ENCODE measurements at places on chromosomes 5 and 9.

- no peak for DNase-seq
Measured at GRCh38 chr5:127793879-127794278, 90.7 kb downstream of the CCDC192 start.

- DNase-seq, result peak; percentile 56
Measured at GRCh38 chr5:180090098-180090768, 18.7 kb upstream of the RNF130 start.

- DNase-seq, result peak; percentile 35
Measured at GRCh38 chr9:77158772-77159513, 18.4 kb upstream of the VPS13A start.

- DNase-seq, result no peak
Measured at GRCh38 chr9:106620081-106620480, 242.9 kb upstream of the ZNF462 start.

- DNase-seq, result peak; percentile 78
Measured at GRCh38 chr5:16812911-16813310, 123.2 kb downstream of the MYO10 start.

DNA sequence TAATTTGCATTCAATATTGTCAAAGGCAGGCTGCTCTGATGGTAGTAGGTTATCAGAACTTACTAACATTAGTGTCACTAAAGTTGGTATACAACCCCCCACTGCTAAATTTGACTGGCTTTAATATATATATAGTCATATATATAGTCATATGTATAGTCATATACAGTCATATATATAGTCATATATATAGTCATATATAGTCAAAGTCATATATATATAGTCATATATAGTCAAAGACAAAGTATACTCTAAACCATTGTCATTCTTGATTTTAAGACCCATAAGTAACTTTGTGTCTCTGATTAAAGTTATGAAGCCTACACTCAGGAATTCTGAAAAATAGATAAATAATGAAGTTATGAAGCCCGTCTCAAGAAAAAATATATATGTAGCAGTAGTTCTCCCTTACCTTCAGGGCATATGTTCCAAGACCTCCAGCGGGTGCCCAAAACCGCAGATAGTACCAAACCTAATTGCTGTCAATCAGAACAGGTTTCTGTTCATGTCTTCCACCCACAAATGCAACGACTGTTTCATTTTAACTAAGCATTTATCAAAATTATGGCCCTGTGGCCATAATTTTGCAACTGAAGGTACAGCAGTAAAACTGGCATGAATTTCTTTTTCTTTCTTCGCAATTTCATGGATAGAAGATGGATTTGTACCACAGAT, 40.1 kb downstream of the TRPM6 start:
- DNase-seq, result no peak

DNA sequence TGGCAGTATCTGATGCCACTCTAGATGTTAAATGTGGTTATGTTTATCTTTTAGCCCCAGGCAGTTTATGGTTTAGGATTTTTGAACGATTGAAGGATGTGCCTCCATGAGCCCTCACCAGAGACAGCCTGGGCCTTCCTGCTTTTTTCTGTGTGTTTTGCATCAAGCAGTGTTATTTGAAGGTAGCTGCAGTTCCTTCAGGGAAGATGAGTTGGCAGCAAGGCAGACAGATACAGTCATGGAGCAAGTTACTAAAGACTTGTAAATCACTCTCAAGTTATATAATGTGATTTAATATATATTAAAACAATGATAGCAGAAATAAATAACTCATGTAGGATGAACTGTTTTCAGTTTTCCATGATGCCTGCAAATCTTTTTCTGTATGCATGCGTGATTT, 204.9 kb downstream of the CD180 start:
- no peak for DNase-seq

DNA sequence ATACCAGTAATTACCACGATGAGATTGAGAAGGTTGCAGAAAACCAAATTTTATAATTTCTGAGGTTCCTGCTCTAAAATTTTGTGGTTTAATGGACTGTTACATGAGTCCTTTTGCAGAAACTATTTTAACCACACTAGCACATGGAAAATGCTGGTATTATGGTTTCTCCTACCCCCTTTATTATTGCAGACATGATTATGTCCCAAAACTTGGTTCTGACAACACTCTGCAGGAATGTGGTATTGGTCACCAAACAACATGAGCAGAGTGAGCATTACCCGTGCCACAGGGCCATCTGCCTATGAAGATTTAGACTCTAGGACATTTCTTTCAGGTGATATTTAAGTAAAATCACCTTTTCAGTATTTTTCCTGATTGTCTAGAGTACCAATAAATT, 2.8 kb upstream of the ECM2 start:
- DNase-seq, result peak; percentile 70

DNA sequence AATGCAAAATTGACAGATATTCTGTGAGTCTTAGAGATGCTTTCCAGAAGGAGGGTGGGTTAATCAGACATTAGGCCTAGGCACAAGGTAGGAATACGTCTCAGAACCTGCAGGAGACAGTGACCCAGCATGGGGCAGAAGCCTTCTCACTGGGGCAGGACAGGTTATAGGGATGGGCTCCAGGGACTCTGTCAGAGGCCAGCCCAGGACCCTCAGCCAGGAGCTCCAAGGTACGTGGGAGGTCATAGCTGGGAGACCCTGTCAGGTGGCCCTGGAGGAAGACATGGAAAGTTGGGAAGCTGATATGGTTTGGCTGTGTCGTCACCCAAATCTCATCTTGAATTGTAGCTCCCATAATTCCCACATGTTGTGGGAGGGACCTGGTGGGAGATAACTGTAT, 450.4 kb downstream of the GADD45G start:
- no peak for DNase-seq

DNA sequence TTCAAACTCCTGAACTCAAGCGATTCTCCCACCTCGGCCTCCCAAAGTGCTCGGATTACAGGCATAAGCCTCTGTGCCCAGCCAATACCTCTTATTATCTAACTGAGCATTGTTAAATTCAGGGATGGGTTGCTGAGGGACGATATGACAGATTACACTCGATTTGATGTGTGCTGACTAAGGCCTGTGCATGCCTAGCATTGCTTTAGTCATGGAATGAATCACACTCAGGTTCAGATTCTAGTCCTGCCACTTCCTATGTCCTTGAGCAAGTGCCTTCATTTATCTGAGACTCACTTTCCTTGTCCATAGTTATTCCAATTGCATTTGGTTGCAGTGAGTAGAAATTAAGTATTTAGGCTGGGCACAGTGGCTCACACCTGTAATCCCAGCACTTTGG, 19.5 kb downstream of the THBS4 start:
- DNase-seq, result no peak

DNA sequence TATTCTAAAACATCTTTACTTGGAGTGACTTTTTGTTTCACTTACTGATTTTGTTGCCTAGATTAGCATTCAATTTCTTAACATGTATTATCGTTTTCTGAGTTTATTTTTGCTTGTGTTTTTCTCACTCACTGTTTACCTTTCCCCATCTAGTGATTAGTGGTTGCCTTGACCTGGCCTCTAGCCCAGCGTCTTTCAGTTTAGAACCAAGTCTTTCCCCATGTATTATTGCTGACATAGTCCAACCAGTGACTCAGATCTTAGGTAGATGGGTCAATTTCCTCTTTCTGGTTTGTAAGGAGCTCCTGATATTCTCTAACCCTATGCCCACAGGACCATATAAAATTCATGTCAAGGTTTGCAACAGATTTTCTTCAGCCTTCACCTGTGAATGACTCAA, 135.5 kb downstream of the PRR16 start:
- DNase-seq, result peak; percentile 68

DNA sequence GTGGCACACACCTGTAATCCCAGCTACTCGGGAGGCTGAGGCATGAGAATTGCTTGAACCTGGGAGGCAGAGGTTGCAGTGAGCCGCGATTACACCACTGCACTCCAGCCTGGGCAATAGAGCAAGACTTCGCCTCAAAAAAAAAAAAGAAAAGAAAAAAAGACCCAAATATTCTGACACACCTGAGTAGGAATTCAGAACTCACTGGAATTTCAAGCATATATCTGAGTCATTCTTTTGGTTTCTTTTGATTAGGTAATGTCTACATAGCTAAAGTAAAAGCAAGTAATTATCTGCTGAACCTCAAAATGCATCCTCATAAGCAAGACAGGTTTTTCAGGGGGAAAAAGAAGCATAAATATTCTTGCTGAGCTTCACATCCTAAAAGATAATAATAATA, 35.9 kb downstream of the ANKRD31 start:
- no peak for DNase-seq

DNA sequence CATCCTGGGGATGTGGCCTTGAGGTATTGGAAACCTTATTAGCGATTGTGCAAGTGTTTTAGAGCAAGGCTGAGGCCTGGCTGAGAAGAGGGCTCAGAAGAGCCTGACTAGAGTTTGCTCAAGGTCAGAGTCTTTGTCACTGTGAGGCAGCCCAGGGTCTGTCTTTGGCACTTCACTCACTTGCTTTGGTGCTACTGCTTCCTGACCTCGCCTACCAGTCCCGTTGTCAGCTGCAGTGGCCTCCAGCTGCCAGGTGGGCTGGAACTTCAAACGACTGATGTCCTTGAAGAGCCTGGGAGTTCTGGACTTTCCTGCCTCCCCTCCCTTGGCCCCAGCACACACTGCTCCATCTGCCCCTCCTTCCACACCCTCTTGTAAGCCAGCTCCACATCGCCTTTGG, 228.0 kb downstream of the SNX18 start:
- no peak for DNase-seq

- peak; percentile 66 for DNase-seq
Measured at GRCh38 chr5:72353046-72353445, 32.9 kb downstream of the PTCD2 start.

GRCh38 chr9:132795511-132796303, 82.4 kb downstream of the AK8 start:
- DNase-seq, result no peak

GRCh38 chr9:36102742-36103495, 33.6 kb upstream of the GLIPR2 start:
- DNase-seq, result peak; percentile 65

GRCh38 chr5:12691330-12691729, 787.1 kb upstream of the CTNND2 start:
- DNase-seq, result no peak

Measured in astrocyte of the spinal cord (primary cell).